ENCODE measurements at places on chromosomes 6 and 20.
A peak's percentile ranks its signal among the peaks of the same experiment; 100 is the strongest.

DNA sequence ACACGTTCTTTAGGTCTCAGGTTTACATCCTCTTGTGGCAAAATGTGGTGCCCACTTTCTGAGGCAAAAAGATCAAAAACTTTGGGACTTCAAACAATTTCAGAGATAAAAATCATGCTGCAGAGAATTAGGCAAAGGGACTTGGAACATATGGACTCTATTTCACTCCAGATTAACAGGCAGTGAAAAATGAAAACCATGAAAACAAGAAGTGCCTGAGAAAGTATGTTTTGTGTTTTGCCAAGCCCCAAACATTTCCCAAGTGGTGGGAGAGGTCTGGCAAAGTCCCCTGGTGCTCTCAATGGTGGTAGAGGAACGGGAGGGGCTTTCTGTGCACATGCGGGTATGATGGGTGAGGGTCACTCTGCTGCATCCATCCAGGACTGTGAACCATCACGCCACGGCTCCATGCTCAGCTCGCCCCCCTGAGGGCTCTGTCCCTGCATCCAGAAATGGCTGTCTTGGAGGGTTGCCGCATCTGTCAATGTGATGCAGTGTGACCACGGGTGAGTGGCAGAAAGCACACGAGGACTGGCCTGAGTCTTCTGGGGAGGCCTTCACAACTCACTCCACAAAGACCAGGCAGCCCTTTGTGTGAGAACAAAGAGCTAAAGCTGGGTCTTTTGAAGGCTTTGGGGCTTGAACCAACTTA, 43.2 kb upstream of the TBC1D7 start:
- no peak for DNase-seq

- DNase-seq = no peak
These were observed 29.1 kb downstream of the PLCG1 start for GRCh38 chr20:41166201-41167117.

GRCh38 chr20:6994452-6994851, 227.0 kb downstream of the BMP2 start:
- DNase-seq = no peak

DNA sequence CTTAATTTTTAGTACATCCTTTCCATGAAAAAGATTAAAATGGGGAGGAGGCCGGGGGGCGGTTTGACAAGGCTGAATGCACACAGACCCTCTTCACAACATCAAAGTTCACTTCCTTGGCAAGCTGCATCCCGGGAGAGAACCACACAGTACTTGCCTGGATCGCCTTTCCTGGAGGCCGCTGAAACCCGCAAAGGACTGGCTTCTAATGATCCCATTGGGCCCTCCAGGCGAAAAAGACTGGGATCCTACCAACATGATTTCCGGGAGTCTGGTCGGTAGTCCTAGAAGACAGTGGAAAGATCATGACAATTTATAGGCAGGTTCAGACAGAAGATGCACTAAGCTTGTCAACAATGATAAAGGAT, 60.2 kb downstream of the RIPOR2 start:
- DNase-seq = no peak

- DNase-seq = no peak
These were observed 110.1 kb upstream of the HDAC2 start for GRCh38 chr6:114080891-114081510.

- DNase-seq = peak; percentile 35
These were observed at the start of gene ARID1B for GRCh38 chr6:156776840-156777576. ARID1B (plus strand) TSS chr6:156777378; CDS start chr6:156777681, 303 bp downstream.

DNA sequence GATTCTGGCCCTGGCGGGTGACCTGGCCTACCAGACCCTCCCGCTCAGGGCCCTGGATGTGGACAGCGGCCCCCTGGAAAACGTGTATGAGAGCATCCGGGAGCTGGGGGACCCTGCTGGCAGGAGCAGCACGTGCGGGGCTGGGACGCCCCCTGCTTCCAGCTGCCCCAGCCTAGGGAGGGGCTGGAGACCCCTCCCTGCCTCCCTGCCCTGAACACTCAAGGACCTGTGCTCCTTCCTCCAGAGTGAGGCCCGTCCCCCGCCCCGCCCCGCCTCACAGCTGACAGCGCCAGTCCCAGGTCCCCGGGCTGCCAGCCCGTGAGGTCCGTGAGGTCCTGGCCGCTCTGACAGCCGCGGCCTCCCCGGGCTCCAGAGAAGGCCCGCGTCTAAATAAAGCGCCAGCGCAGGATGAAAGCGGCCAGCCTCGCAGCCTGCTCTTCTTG, 868 bp upstream of the SLC2A4RG start:
- no peak for DNase-seq

DNA sequence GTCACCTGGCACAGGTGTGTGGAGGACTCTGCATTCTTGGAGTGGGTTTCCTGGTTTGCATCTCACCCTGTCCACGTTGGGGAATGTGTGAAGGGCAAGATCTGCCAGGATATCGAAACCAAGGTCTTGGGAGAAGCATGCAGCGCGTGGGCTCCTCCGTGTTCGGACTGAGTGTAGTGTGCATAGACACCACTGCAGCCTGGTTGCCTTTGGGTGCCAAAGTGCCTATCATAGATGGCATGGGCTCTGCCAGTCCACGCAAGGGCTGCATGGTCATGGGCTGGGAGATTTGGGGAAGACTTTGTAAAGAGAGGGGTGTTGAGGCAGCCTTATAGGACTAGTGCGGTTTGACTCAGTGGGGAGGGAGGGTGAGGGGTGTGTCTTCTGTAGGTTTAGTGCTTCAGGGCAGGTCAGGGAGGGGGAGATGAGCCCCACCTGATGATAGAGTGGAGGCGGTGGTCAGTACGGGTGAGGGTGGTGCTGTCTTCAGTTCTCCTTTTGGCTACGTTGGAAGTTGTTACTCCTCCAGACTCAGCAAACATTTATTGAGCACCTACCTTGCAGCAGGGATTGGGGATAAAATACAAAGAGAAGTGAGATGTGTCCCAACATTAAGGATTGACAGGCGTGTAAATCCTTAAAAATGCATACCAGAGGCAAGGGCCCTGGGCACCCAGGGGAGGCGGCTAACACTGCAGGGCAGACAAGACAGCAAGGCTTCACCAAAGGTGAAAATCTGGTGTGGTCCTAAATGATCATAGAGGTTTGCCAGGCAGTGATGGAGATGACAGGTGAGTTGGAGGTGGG, 28.3 kb downstream of the DUSP22 start:
- DNase-seq = no peak

DNA sequence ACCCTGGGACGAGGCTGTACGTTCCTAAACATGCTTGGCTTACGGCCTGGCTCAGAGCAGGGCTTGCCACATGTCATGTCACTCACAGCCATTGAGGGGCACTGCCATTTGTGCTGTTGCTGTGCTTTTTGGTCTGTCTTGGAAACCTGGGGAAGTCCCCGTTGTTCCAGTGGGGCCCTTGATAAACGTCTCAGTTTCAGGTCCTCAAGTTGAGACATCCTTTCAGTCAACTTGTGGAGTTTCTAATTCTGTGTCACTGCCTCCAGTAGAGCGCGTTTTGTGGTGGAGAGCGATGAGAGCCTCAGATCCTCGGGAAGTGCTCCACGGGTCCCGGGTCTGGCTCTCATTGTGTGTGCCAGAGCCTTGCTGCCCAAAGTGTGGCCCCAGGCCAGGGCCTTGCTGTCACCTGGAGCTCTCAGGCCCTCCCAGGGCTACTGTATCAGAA, 43.0 kb upstream of the CCR6 start:
- no peak for DNase-seq

- no peak for DNase-seq
These were observed 15.4 kb downstream of the BPIFA2 start for GRCh38 chr20:33183312-33183711.

- DNase-seq = no peak
These were observed 372.6 kb downstream of the UTRN start for GRCh38 chr6:144657691-144658090.

- no peak for DNase-seq
These were observed 60.2 kb upstream of the STX16 start for GRCh38 chr20:58590679-58591473.

DNA sequence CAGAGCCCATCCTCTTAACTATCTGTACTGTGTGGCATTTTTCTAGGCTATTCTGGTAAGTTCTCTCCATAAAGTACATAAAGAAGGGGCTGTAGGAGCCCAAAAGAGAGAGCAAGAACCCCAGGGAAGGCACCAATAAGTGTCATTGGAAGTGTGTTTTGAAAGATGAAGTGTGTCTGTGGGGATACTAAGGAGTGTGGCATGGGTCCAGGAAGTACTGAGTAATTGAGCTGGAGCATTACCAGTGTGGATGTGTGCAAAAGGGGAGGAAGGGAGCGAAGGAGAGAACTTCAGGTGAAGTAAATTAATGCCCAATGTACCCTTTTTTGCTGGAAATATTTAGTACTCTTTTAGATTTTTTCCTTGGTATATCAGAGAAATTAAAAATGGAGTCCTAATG, 63.9 kb downstream of the KCNS1 start:
- no peak for DNase-seq

DNA sequence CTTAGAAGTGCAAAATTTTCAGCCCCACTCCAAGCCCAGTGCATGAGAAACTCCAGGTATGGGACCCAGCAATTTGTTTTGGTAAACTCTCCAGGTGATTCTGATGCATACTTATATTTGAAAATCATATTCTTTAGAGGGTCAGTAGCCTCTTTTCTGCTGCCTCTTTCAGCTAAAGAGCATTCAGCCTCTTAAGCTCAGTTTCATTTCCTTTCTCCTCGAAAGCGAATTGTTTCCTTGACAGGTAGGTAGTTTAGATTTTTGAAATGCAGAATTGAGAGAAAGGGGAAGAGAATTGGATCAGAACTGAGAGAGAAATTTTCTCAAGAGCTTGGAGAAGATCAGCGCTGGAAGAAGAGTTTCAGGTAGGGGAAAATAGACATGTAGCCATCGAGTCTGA, 995.8 kb upstream of the FLRT3 start:
- no peak for DNase-seq

GRCh38 chr6:113630738-113631535, 226.2 kb upstream of the MARCKS start:
- DNase-seq = no peak

DNA sequence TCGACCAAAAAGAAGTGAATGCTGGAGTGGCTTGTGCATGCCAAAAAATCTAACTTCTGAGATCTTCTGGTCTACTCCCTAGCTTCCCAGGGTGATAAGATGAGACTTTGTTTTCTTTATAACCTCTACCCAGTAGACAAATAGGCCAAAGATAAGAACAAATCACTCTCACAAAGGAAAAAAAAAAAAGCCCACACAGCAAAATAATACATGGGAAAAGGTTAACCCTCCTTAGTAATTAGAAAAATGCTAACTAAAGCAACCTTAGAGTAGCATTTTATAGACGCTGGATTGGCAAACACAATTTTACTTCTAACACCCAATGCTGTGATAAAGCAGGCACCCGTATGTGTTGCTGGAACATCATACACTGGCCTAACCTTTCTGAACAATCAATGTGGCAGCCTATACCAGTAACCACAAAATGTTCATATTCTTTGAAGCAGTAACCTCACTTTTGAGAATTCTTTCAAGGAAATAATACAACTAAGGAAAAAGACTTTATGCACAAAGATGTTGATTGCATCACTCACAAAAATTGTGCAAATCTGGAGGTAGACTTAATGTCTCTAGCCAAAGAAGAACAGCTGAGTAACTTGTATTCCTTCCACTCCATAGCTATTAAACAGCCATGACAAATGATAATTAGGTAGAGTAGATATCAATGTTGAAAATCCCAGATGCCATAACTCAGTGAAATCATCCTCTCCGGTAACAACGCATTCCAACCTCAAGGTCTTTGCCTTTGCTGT, 116.3 kb upstream of the QKI start:
- no peak for DNase-seq

- DNase-seq = no peak
These were observed 13.5 kb upstream of the SEMG1 start for GRCh38 chr20:45193331-45193730.

DNA sequence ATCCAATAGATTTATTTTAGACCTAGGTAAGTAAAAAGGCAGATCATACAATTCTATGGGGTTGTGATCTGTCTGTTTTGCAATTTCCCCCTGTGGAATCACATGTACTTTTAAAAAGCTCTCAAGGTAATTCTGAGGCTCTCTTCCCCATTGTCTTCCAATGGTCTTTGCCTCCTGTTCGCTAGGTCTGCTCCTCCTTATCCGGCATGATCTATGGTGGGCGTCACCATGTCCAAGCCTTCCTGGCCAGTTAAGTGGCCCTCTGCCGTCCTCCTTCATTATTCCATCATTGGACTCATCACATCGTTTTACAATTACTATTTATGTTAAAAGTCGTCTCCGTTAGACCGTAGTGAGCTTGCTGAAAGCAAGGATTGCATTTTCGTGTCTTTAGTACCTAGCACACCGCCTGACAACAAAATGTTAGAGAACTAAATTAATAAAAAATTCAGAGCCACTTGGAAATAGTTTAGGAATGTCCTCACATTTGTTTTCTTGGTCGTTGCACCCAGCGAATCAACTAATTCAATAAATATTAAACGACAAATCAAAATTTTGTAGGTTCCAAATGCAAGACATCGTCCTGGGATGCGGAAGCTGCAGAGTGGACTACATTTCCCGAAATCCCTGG, 2.2 kb upstream of the STXBP5 start:
- DNase-seq = no peak

- no peak for DNase-seq
These were observed 515.7 kb upstream of the BTBD3 start for GRCh38 chr20:11401988-11402387.

DNA sequence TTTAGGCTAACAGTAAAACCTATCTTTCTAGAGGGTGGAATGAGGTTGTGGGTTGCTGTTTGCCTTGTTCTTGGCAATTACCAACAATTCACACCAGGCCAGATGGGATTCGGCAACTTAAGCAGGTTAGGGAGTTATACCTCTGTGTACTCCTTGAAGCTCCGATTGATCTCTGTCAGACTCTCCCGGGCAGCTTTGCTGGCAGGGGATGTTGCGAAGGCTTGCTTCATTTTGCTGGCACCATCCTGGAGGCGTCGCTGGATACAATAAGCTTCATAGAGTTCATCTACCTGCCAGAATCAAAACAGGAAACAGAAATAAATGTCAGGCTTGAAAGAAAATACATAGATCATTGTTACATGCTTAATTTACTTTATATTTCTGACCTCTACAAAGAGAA, 66.4 kb upstream of the ARMH2 start:
- no peak for DNase-seq

GRCh38 chr20:6302041-6302440, 179.2 kb upstream of the FERMT1 start:
- no peak for DNase-seq

- no peak for DNase-seq
These were observed 1.5 kb upstream of the NEDD9 start for GRCh38 chr6:11233673-11234573.

Measured in esophagus squamous epithelium (tissue), 5 donors.